ENCODE measurements at places on chromosomes 2 and 18.

DNA sequence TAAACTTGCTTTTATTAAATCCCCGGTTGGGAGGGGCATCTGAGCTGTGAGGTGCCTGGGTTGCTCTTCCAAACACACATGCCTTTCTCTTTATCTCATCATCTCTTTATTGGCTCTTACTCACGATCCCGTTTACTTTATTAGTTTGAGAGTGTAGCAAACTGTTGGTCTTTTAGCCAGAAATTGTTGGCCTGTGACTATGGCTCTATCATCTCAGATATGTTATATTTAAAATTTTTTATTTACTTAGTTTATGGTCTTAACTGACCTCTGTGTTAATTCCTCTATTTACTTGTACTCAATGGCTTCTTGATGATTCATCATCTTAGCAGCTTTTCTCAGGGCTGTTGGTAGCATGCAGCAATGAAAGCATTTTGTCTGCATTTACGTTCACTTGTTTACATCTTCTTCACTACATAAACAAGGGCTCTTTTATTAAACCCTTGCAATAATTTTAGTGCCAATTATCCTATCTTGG lies 408.4 kb downstream of the HRH4 start:
- no peak for DNase-seq

DNA sequence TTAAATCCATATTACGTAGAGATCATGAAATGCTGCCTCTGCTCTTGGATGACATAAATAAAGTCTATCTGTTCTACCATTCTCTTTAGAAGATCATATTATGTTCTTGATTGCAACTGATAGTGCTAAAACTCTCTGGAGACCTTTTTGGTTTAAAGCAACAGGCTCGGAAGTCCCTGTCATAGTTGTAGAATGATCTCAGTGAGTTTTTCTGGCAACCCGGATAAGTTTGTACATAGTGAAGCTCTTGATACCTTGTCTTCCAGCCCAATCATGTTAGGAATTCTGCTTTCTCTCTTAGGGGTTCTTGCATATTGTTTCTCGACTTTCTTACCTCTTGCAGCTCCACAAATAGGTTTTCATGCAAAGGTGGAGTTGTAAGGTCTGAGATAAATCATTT lies 156.1 kb downstream of the TTC27 start:
- no peak for DNase-seq

- DNase-seq: peak; percentile 47
These were observed 360.2 kb downstream of the ALK start for GRCh38 chr2:29561181-29561580.

DNA sequence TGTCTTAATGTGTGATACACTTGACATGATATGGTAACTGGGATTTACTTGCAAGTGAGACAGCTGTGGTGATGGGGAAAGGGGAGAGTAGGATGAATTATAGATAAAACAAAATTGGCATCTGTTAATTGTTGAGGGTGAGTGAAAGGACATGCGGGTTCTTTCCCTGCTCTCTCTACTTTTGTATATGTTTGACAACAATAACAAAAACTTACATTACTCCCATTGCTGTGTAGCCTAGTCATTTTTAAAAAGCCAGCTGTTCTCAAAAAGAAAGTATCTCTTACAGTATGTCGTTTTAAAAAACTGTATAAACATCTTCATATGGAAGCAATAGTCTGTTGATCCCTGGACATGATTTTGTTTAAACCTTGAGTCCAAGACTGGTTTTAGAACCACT lies 117.6 kb downstream of the MYO1B start:
- DNase-seq: no peak

- DNase-seq: no peak
These were observed 88.8 kb upstream of the RAB27B start for GRCh38 chr18:54739476-54739875.

DNA sequence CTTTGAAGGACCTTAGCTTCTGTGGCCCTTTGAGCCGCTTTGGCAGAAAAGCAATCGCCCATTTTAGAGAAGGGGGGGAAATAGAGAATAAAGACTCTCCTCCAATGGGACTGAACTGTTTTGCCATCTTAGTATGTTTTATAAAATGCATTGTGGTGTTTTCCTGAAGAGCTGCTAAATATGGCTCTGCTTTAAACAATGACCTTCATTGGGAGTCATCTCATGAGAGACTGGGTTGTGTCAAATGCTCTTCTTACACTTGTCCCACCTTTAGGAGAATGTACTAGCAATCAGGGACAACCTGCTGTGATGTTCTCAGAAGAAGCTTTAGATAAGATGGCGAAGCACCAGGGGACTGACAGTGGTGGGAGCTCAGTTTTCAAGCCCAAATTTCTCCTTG lies 418.9 kb upstream of the POU3F3 start:
- no peak for DNase-seq

GRCh38 chr2:206462240-206462854 lies 19.0 kb downstream of the ADAM23 start:
- peak; percentile 2 for DNase-seq

DNA sequence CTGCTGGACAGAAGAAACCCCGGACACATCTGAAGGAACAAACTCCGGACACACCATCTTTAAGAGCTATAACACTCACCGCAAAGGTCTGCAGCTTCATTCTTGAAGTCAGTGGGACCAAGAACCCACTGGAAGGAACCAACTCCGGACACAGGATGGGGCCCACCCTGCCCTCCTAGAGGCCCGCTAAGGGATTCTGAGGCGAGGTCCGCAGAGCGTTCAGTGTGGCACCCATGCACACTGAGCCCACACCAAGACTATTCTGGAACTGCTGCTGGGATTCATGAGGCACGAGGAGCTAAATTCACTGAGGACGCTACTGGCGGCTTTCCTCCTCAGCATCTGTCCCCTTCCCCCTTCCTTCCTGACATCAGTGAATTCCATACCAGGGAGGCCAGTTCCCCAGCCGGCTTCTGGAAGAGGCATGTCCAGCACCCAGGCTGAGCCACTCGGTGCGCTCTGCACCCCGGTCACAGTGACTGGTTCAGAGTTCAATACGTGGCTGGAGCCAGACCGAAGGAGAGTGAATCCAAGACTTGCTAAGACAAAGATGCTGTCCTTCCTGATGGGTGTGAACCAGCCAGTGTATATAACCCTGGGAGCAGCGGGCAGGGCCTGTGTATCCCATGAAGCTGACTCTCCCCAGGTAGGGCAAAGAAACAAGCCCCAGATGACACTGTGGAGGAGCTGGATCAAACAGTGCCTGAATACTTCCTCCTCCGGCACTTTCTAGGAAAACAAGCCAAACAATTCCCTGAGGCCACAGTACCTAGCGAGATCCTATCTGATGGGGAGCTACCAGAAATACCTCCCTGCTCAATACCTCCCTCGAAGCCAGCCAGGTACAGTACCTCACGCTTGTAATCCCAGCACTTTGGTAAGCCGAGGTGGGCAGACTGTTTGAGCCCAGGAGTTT lies 11.1 kb downstream of the HDAC4 start:
- DNase-seq: no peak

GRCh38 chr2:153891051-153891450 lies 19.3 kb downstream of the GALNT13 start:
- no peak for DNase-seq

DNA sequence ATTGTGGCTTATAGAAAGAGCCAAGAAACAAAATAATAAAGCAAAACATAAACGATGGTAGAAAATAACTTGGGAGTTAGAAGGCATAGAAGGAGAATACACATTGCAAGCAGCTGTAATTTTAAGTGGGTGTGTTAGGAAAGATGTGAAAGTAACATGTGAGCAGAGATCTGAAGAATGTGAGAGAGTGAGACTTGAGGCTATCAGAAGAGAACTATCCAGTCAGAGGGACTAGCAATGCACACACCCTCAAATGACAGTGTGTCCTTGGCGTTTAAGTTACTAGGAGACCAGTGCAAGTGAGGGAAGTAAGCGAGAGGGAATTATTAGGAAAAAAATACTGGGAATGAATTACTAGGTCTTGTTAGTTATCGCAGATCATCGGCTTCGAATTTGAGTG lies 304.9 kb downstream of the DSEL start:
- no peak for DNase-seq

DNA sequence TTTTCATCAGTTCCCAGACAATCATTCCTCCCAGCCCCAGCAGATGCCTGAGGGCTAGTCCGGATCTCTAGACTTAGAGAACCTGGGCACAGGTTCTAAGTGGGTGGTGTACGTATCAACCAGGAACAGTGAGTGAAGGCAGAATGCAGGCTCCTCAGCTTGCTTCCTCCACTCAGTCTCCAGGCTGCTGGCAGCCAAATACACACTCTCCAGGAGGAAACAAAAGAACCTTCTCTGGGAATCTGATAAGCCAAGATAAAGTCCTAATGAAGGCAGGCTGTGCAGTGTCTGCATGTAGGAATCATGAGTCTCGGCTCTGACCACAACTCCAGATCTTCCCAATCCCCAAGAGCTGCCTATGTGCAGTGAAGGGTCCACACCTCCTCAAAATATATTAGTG lies 245.7 kb downstream of the SP3 start:
- DNase-seq: no peak

DNA sequence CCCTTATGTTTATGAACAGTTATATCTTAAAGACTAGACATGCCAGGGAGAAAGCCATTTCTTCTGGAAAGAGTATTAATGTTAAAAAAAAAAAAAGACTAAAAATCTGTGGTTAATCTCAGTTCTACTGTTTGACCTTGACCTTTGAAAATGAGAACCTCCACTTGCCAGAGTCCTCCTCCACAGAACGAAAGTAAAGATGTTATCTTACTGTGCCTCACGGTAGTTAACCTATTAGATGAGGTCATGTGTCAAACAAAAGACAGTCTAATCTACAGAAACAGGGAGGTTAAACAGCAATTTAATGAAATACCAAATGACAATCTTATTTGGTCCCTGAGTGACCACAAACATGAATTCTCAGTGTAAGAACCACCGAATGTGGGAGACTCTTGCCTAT lies 51.2 kb downstream of the SLC14A2 start:
- peak; percentile 69 for DNase-seq

GRCh38 chr18:55038162-55038561 lies 78.9 kb upstream of the CCDC68 start:
- DNase-seq: no peak

GRCh38 chr2:153601812-153602211 lies 123.2 kb upstream of the RPRM start:
- no peak for DNase-seq

GRCh38 chr2:230888824-230889400 lies 24.2 kb downstream of the ITM2C start:
- DNase-seq: no peak

DNA sequence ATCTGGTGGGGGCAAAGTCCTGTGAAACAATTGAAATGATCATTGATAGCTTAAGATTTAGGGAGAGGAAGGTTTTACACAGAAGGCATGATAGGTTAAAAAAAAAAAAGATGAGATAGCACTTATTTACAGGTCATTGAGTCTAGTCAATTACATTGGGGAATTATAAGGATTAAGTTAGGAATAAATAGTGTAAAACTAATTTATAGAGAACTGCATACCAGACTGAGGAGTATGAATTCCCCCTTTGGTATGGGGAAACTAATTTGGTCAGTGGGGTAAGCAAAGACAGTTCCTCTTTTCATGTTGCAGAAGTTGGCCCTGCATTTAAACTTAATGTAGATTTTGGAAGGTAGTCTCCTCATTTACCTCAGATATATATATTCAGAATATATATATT lies 10.8 kb downstream of the GLS start:
- DNase-seq: peak; percentile 74

- DNase-seq: no peak
These were observed 5.3 kb upstream of the CRYBA2 start for GRCh38 chr2:218998414-218999002.

GRCh38 chr18:46237891-46238290 lies 133.7 kb downstream of the HAUS1 start:
- DNase-seq: no peak

DNA sequence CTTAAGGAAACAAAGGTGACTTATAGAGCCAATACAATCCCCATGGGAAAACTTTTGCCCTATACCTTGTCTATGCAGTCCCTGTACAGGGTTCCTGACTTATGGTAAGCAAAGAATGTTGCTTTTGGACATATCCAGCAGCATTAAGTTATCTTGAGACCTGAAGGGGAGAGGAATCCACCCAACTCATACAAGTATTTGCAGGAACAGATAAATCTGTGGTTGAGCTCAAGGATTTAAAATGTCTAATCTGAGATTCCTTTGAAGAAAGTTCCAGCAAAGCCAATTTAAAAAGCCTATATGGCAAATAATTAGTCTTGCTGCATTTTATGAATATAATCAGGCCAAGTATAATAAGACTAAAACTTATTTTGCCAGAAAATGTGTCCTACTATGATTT lies 739.5 kb upstream of the CDH2 start:
- no peak for DNase-seq

DNA sequence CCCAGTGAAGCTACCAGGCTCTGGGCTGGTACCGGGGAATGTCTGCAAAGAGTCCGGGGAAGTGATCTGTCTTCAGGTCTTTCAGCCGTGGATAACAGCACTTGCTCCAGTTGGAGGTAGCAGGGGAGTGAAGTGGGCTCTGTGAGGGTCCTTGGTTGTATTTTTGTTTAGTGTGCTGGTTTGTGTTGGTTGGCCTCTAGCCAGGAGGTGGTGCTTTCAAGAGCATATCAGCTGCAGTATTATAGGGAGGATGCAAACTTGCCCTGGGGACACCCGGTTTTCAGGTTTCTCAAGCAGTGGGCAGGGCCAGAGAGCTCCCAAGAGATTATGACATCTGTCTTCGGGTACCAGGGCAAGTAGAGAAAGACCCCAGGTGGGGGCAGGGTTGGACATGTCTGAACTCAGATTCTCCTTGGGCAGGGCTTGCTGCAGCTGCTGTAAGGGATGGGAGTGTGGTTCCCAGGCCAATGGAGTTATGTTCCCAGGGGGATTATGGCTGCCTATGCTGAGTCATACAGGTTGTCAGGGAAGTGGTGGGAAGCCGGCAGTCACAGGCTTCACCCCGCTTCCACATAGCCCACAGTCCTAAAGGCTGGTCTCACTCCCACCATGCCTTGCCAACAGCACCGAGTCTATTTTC lies 34.4 kb downstream of the ACAA2 start:
- DNase-seq: no peak

DNA sequence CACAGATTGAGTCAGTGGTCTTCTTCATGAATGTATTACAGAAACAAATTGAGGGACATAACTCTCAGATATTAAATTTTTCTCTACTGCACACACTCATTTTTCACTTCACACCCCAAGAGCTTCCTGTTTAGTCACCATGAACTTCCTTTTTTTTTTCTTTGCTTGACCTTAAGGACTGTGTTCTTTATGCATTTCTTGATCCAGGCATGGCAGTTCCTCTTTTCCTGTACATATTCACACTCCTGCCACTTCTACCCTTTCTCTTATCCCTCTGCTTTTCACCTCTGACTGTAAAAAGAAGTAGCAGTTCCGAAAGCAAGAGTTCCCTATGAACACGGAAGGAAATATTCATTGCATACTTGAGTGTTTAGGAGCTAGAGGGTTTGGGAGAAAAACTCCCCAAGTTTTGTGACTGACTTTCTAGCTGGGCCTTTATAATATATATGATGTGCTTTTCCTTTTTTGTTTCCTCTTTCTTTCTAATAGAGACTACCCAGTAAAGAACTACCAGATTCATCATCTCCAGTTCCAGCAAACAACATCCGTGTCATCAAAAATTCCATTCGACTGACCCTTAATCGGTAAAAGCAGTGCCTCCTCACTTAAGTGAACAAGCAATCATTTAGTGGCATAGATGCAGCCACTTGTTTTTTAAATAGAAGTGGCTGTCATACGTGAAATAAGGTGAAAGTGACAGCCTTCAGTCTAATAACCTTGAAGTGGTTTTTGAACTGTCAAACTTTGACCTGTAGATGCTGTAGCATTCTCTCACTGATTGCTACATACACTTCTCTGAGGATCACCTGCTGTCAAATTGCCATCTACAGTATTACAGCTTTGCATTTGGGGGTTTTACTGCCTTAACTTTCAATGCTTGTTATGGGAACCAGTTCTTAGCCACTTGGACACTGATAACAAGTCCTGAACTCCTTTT lies 40.8 kb downstream of the PAPOLG start:
- peak; percentile 85 for DNase-seq
